PC-9 (cell line): ENCODE measurements at places on chromosomes 6 and 20. TPM values are rescaled to one million over a fixed set of nuclear protein-coding genes. Genes with fewer than 3 reads are reported as not detected.

The XKR7 gene
- total RNA-seq: not detected in 2 replicates

The AGPAT4 gene
- total RNA-seq: 0.07 and 0.10 TPM in 2 replicates

The ADGRF1 gene
- total RNA-seq: 112 and 162 TPM in 2 replicates

- no peaks in the 10 kb centered on the region for H3K27me3 ChIP-seq
- no peak overlapping the region for H3K4me3 ChIP-seq
- no peak overlapping the region for H3K27ac ChIP-seq
- H3K36me3 ChIP-seq: no peaks in the 10 kb centered on the region
- peaks cover 40% of the 10 kb centered on the region for H3K4me1 ChIP-seq
Observed at GRCh38 chr20:45257711-45258110, 3.3 kb upstream of the SLPI start.

DNA sequence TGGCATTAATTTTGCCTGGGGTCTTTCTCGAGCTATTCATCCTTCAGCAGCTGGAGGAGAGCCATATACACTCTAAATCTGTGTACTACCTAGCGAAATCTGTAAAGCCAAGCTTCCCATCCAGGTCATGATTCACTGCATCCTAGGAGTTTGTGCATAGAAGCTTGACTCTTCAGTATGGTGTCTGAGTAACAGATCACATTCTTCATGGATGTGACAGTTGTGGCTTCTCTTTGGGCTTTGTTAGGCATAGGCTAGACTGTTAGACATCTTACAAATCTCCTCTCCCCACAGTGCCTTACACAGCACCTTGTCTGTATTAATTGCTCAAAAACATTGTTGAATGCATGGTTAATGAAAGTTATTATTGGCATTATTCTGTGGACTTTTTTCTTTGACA lies 177.0 kb downstream of the EYA4 start:
- no peaks in the 10 kb centered on the region for H3K4me1 ChIP-seq
- H3K27ac ChIP-seq: no peak overlapping the region
- no peak overlapping the region for H3K4me3 ChIP-seq
- H3K36me3 ChIP-seq: no peaks in the 10 kb centered on the region
- H3K27me3 ChIP-seq: no peaks in the 10 kb centered on the region

- no peaks in the 10 kb centered on the region for H3K4me1 ChIP-seq
- no peaks in the 10 kb centered on the region for H3K27me3 ChIP-seq
- H3K36me3 ChIP-seq: no peaks in the 10 kb centered on the region
- DNase-seq: no peak
- no peak overlapping the region for H3K27ac ChIP-seq
Observed at GRCh38 chr6:98380589-98380988, 453.8 kb upstream of the POU3F2 start.

The SOX18 gene
- 0.83 TPM in 1 of 2 replicates, not detected in the other for total RNA-seq
